ENCODE measurements at places on chromosomes 7 and 10. TPM values are rescaled to one million over a fixed set of nuclear protein-coding genes. Genes with fewer than 3 reads are reported as not detected.

DNA sequence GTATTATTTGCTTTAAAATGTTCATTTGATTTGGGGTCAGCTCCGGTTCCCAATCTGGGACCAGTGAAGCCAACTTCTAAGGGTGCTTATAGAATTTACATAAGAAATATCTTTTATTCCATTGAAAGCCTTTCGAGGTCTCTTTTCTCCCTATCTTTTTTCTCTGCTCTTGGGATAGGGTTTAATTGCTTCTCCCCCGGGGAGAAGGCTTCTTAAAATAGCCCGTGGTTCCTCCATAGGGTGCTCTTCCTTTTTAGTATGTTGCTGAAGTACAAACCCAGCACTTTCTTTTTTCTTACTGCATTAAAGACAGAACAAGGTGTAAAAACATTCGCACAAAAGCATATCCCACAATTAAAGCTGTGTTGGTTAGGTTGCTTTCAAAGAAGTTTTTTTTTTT lies 107.5 kb downstream of the POU6F2 start:
- H3K4me1 ChIP-seq = no peaks in the 10 kb centered on the region
- DNase-seq = no peak
- peak overlapping the region; percentile 29 for H3K4me3 ChIP-seq
- H3K36me3 ChIP-seq = no peaks in the 10 kb centered on the region
- peaks cover 6% of the 10 kb centered on the region for H3K27me3 ChIP-seq

GRCh38 chr7:38129162-38129561 lies 48.9 kb upstream of the STARD3NL start:
- DNase-seq = no peak
- no peak overlapping the region for H3K27ac ChIP-seq
- no peak overlapping the region for H3K4me3 ChIP-seq

GRCh38 chr7:111101856-111102646 lies 11.1 kb downstream of the LRRN3 start:
- H3K27me3 ChIP-seq = no peaks in the 10 kb centered on the region
- no peak overlapping the region for H3K4me3 ChIP-seq

Gene ABCA13
- total RNA-seq = 0.66 TPM

DNA sequence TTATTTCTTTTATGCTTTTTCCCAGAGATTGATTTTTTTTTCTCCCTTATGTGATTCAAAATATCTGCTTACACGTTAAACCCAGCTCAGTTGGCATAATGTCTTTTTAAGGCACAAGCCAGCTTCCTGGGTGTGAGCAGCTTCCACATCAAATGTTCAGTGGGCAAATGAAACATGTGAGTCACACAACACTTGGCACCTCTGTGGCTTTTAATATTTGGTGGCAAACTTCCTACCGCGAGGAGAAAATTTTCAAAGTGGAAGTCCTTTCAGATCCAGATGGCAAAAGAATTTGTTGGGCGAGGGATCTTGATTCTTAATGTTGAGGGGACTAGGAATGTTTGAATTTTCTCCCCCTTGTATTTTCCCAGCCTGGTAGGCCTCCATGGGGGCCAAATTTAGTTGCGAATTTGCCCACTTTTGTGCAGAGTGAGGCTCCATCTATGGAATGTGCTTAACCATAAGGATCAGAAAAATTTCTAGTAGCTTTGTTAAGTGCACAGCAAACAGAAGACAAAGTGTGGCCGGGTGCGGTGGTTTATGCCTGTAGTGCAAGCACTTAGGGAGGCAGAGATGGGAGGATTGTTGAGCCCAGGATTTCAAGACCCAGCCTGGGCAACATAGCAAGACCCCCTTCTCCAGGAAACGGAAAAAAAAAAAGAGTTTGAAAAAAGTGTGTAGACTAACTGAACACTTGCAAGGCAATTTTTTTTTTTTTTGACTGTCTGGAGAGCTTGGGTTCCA lies 31.0 kb downstream of the CUX1 start:
- no peak overlapping the region for H3K27ac ChIP-seq
- DNase-seq = peak; percentile 75
- no peaks in the 10 kb centered on the region for H3K4me1 ChIP-seq
- no peaks in the 10 kb centered on the region for H3K27me3 ChIP-seq
- H3K36me3 ChIP-seq = no peaks in the 10 kb centered on the region

Gene C10orf53
- 0.11 TPM for total RNA-seq

Gene SPDYE18
- total RNA-seq = 0.50 TPM

GRCh38 chr10:64097391-64098122 lies 576.4 kb downstream of the REEP3 start:
- no peaks in the 10 kb centered on the region for H3K36me3 ChIP-seq
- no peak overlapping the region for H3K27ac ChIP-seq
- no peaks in the 10 kb centered on the region for H3K4me1 ChIP-seq
- H3K4me3 ChIP-seq = no peak overlapping the region
- H3K27me3 ChIP-seq = no peaks in the 10 kb centered on the region

DNA sequence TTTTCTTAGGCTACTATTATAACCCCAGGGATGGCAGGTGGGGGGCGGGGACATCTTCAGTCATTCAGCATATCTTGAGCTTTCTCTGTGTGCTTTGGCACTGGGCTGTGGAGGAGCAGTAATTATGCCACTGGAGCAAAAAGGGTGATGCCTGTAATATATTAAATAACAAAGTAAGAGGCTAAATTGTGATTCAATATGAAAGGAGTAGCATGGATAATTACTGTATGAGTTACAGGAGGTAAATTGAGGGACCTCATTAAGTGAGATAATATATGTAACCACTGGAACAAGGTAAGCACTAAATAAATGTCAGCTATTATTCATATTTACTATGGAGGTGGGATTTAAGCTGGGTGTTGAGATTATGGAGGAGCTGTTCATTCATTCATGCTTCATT lies 3.3 kb upstream of the STN1 start:
- H3K27ac ChIP-seq = no peak overlapping the region
- H3K27me3 ChIP-seq = no peaks in the 10 kb centered on the region
- DNase-seq = no peak
- H3K4me1 ChIP-seq = peaks cover 10% of the 10 kb centered on the region
- H3K4me3 ChIP-seq = no peak overlapping the region

GRCh38 chr7:102973096-102973802 lies 60.4 kb downstream of the LRRC17 start:
- no peak overlapping the region for H3K27ac ChIP-seq
- DNase-seq = no peak
- no peak overlapping the region for H3K4me3 ChIP-seq
- no peaks in the 10 kb centered on the region for H3K36me3 ChIP-seq
- H3K27me3 ChIP-seq = no peaks in the 10 kb centered on the region

Gene FAM180A
- 0.61 TPM for total RNA-seq

DNA sequence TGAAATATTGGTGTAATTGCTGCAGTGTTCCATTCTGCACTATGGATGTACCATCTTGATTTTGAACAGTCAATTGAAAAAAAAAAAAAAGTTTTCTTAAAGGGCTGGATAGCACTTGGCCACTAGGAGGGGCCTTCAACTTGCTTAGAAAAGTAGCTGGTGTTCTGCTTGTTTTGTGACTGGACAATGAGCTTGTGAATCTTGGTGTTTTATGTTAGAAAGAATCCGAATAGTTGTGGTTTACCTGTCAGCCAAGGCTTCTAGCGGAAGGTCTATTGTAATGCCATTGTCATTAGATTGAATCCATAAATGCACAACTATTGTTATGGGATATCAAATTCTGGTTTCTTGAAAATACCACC lies 77.1 kb downstream of the BMPER start:
- H3K36me3 ChIP-seq = no peaks in the 10 kb centered on the region
- H3K27me3 ChIP-seq = no peaks in the 10 kb centered on the region
- no peak for DNase-seq
- no peak overlapping the region for H3K27ac ChIP-seq
- no peak overlapping the region for H3K4me3 ChIP-seq
- no peaks in the 10 kb centered on the region for H3K4me1 ChIP-seq

DNA sequence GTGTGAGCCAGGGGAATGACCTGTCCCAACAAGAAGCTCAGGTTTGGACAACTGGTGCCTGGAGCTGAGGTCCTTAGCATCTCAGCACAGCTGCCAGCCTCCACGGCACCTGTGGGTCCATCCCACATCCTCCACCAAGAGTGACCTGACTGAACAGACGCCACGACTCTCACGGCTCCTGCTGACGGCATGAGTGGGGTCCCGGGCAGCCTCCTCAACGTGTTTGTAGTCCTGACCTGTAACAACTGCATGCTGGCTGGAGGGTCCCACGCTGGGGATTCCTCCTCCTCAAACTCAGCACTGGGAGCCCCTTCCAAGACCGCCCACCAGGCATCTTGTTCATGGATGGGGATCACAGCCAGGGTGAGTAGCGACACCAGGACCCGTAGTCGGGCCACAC lies 36.2 kb downstream of the FAM20C start:
- H3K36me3 ChIP-seq = peaks cover 66% of the 10 kb centered on the region
- no peak overlapping the region for H3K4me3 ChIP-seq

DNA sequence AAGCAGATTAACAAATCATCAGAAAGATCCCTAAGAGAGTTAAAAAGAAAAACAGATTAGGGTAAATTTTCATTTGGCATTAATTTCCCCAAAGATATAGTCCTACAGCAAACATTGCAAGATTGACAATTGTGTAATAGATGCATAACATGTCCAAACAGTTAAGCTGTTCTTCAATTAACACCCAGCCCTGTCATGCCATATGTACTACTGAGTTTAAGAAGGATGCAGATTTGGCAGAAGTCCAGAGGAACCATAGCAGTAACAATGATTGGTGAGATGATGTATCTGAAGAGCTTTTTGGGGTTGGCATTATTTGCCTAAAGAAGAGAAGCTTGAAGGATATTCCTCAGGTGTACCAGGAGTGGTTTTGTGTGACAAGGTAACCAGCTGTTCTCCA lies 287.6 kb downstream of the LRMDA start:
- no peak overlapping the region for H3K4me3 ChIP-seq
- no peak overlapping the region for H3K27ac ChIP-seq
- DNase-seq = peak; percentile 27
- no peaks in the 10 kb centered on the region for H3K4me1 ChIP-seq

Gene ELFN1
- 7.8 TPM for total RNA-seq

- no peaks in the 10 kb centered on the region for H3K27me3 ChIP-seq
- H3K36me3 ChIP-seq = no peaks in the 10 kb centered on the region
- no peak overlapping the region for H3K4me3 ChIP-seq
Observed at GRCh38 chr7:88928276-88928675, 132.7 kb upstream of the TEX47 start.

GRCh38 chr7:47400741-47401206 lies 181.1 kb downstream of the TNS3 start:
- H3K4me3 ChIP-seq = no peak overlapping the region
- no peak overlapping the region for H3K27ac ChIP-seq
- H3K4me1 ChIP-seq = peaks cover 34% of the 10 kb centered on the region
- DNase-seq = no peak

DNA sequence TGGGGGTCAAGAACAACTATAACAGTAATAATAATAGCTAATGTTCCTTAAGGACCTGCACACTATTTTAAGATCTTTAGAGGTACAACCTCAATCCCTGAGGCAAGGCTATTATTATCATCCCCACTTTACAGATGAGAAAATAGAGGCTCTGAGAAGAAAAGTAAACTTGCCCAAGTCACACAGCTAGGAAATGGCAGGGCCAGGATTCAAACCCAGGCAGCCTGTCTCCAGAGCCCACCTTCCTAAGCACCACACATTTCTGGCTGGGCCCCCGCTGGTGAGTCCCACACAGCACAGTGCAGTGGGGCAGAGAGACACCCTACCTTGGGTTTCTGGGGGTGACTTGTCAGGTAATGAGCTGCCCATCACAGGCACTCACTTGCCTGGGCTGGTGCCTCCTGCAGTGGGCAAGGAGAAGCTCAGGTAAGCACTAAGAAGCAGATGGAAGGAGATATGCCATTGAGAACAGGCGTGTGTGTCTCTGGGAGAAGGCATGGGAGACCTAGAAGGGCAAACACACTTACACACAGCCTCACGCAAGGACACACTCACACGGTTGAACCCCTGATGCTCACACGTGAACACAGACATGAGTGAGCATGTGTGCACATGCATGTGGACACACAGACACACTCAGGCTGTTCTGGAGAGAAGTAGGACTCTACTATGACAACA lies 104.4 kb upstream of the ZMIZ1 start:
- no peak overlapping the region for H3K27ac ChIP-seq
- H3K27me3 ChIP-seq = no peaks in the 10 kb centered on the region
- DNase-seq = no peak
- H3K4me3 ChIP-seq = no peak overlapping the region
- no peaks in the 10 kb centered on the region for H3K36me3 ChIP-seq

DNA sequence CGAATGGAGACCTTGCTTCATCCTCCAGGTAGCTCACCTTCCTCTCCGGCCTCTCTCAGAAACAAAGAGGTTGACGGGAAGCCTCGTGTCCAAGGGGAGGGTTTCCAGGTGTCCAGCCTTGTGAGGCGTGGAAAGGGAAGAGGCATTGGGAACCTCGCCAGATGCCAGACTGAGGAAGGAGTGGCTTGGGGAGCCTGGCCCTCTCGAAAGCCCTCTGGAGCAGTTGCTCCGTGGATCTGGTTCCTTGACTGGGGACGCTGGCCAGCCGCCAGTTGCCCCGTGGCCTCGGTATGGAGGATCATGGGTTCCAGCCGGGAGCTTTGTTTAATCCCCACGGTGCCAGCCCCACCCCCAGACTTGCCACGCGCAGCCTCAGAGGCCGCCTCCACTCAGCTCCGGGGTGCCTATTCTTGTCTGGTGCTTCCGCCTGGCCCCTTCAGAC lies 30.3 kb upstream of the SUN1 start:
- H3K36me3 ChIP-seq = peaks cover 6% of the 10 kb centered on the region
- no peak overlapping the region for H3K4me3 ChIP-seq
- no peak overlapping the region for H3K27ac ChIP-seq
- H3K4me1 ChIP-seq = peaks cover 10% of the 10 kb centered on the region
- DNase-seq = no peak
- H3K27me3 ChIP-seq = no peaks in the 10 kb centered on the region

GRCh38 chr10:29332061-29332760 lies 43.3 kb downstream of the LYZL1 start:
- peaks cover 2% of the 10 kb centered on the region for H3K27me3 ChIP-seq
- no peak for DNase-seq
- no peaks in the 10 kb centered on the region for H3K4me1 ChIP-seq
- H3K27ac ChIP-seq = no peak overlapping the region
- H3K36me3 ChIP-seq = no peaks in the 10 kb centered on the region

- no peak overlapping the region for H3K27ac ChIP-seq
- peaks cover 20% of the 10 kb centered on the region for H3K4me1 ChIP-seq
Observed at GRCh38 chr10:77529050-77529576, 108.5 kb downstream of the KCNMA1 start.

- peaks cover 5% of the 10 kb centered on the region for H3K4me1 ChIP-seq
- no peak for DNase-seq
- H3K36me3 ChIP-seq = peaks cover 2% of the 10 kb centered on the region
- no peaks in the 10 kb centered on the region for H3K27me3 ChIP-seq
Observed at GRCh38 chr7:102061981-102062390, 224.7 kb upstream of the SH2B2 start.

Gene COBL
- 3.8 TPM for total RNA-seq

GRCh38 chr7:140079121-140079536 lies 16.4 kb upstream of the PARP12 start:
- no peak for DNase-seq
- H3K4me3 ChIP-seq = no peak overlapping the region
- no peak overlapping the region for H3K27ac ChIP-seq
- no peaks in the 10 kb centered on the region for H3K4me1 ChIP-seq
- H3K36me3 ChIP-seq = no peaks in the 10 kb centered on the region
- no peaks in the 10 kb centered on the region for H3K27me3 ChIP-seq

Gene NANOS1
- total RNA-seq = 9.3 TPM

DNA sequence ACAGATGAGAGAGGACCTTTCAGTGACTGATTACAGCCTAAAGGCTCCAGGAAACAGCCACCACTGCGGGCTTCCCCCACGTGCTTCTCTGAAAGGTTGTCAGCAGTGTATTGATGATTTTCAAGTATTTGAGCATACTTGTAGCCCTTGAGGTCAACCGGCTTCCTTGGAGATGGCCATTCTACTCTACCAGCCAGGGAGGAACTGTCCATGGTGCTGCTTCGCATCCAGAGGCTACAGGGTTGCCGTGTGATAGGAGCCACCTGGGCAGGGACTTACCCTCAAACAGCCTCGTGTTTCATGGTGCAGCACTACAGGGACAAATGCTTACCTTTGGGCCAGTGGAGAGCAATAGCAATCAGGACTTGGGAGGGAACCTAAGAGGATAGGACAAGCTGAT lies 179.5 kb downstream of the DPP6 start:
- H3K27ac ChIP-seq = no peak overlapping the region
- H3K4me3 ChIP-seq = no peak overlapping the region
- no peaks in the 10 kb centered on the region for H3K36me3 ChIP-seq
- H3K4me1 ChIP-seq = no peaks in the 10 kb centered on the region

Data from spinal cord (tissue), 10 donors.